NCI-H1694 (cell line): ENCODE measurements at places on chromosomes 12 and 14.

- DNase-seq: no peak
Measured at GRCh38 chr14:75823334-75823733, 158.5 kb downstream of the TGFB3 start.

DNA sequence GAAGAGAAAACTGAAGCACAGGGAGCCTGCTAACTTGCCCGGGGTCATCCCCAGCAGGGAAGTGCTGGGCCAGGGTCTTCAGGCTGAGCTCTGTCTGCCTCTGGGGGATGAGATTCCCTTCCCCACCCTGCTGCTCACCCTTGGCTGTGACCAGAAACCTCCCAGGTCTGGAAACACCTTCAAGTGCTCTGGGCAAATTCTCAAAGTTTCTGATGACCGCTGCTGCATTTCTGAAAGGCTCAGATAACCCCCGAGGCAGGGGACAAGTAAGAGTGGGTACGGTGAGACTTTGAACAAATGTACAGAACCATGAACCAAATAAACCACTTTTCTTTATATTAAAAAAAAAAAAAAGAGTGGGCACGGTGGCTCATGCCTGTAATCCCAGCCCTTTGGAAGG lies 41.3 kb downstream of the LTBP2 start:
- DNase-seq: no peak

GRCh38 chr12:11689591-11690186 lies 40.2 kb downstream of the ETV6 start:
- peak; percentile 13 for DNase-seq

DNA sequence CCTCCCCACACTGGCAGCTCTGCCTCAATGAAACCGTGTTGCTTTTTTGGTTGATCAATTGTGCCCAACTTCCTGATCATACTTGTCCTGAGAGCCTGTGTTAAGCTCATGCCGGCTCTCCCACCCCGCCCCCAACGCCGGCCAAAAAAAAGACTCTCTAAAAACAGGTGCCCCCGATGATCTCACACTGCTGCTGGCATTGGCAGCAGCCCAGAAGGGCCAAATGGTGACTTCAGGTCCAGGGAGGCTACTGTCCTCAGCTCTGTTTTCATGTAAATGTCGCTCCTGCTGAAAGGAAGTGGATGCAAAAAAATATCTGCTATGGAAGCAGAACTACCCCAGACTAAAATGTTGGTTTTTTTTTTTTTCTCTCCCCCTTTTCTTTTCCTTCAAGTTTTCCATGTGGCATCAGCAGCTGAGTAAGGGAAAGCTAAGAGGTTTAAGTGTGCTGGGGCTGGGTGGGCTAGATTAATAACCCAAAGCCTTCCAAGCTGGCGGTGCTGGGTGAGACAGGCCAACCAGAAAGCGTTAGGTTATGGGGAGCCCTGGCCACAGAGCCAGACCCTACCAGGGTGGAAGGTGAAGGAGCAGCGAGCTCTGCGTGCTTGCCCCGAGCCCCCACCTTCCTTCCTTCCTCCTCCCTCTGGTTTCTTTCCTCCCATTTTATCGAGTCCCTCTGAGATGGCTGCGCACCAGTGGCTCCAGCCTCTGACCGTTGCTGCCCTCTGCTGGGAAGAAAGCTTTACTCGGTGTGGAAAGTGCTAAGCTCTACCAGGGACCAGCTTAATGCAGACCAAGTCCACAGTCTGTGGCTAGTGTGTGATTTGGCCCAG lies 396.1 kb downstream of the NRXN3 start:
- DNase-seq: peak; percentile 96

- DNase-seq: no peak
Measured at GRCh38 chr12:53195516-53196420, 11.3 kb downstream of the ITGB7 start.

GRCh38 chr12:124030008-124030407 lies 57.0 kb downstream of the ZNF664 start:
- DNase-seq: no peak
